CD4-positive, alpha-beta T cell (primary cell): ENCODE measurements at places on chromosomes 12 and 14.

DNA sequence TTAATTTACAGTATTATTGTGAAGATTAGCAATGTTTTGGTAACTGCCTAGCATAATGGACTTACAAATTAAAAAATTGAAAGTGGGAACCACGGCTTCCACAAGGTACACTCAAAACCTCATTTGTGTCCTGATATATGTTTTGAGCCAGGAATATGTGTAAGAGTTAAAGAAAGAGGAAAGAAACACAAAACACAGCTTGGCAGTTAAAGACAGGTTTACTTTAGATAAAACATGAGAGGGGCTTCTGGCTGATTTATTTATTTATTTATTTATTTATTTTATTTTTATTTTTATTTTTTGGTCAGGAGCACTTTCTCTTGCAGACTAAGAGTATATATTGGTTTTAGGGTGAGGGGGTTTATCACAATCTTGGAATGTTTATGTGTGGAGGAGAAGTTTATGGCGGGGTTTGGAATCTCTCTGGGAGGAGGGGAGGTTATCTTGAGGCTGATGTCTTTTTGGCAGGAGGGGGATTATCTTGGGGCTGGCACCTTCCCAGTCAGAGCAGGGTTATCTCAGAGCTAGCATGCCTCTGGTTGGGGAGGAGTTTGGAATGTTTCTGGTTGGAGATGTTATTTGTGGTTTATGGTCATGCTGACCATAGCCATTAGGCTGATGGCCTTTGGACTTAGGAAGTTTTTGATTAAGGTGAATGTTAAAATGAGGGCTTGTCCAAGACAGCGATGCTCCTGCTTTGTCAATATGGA is 436.7 kb downstream of the DAD1 start:
- no peak for DNase-seq

- peak; percentile 53 for DNase-seq
These were observed 77.8 kb downstream of the VCPKMT start for GRCh38 chr14:50038398-50039119.

- peak; percentile 80 for DNase-seq
These were observed 14.0 kb upstream of the RACGAP1 start for GRCh38 chr12:50039151-50039835.

DNA sequence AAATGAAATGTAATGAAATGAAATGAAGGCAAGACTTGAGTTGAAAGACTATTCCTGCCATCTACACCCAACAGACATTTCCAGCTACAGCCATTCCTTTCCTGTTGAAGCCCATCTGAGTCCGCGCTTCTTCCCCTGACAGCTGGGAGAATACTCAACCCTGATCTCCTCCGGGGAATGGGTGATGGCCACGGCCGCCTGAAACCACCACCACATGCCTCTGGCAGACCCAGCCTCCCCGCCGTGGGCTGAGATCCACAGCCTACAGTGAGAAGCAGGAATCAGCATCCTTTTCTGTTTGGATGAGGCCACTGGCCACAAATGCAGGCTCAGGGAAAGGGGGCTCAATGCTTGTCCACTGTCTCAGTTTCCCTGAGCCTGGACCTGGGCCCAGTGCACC is 130.3 kb downstream of the NCOR2 start:
- no peak for DNase-seq

- no peak for DNase-seq
These were observed 47.3 kb upstream of the PAWR start for GRCh38 chr12:79737875-79738718.

DNA sequence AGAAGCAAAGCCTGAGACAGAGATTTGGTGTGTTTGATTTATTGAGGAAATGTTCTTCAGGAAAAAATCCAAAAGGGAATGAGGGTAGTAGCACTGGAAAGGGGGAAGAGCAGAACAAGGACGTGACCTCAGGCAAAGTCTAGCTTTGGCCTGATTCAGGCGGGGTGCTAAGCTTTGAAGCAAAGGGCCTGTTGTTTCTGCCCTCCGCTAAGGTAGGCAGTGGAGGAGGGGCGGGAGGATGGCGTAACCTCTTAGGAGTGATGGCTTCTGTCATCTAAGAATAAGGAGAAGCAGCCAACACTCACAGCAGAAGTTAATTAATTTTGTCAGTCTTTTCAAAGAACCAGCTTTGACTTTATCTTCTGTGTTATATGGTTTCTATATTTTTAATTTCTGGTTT is 20.4 kb downstream of the ABHD12B start:
- no peak for DNase-seq

- no peak for DNase-seq
These were observed 142.1 kb downstream of the MED13L start for GRCh38 chr12:116135209-116135930.

DNA sequence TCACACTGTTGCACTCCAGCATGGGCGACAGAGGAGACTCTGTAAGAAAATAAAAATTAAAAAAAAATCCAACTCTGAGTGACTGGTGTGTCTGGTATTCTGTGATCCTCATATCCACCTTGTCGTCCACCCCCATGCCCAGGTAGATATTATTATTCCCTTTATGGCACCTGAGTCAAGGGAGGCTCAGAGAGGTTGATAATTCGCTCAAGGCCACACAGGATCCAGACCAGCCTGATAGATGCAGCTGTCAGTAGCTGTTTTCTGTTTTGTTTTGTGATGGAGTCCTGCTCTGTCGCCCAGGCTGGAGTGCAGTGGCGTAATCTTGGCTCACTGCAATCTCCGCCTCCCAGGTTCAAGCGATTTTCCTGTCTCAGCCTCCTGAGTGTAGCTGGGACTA is 14.8 kb upstream of the FAM222A start:
- DNase-seq: no peak

- no peak for DNase-seq
These were observed 60.0 kb downstream of the TTC6 start for GRCh38 chr14:37655418-37655817.

GRCh38 chr12:51589060-51589459 is 2.0 kb upstream of the SCN8A start:
- no peak for DNase-seq

- DNase-seq: no peak
These were observed 1124.6 kb downstream of the TMEM121 start for GRCh38 chr14:106651016-106651415.

GRCh38 chr12:3863756-3864155 is 9.4 kb downstream of the PARP11 start:
- no peak for DNase-seq

- DNase-seq: peak; percentile 65
These were observed 501 bp downstream of the RIMKLB start for GRCh38 chr12:8698132-8698851.

GRCh38 chr12:102873077-102873476 is 44.0 kb downstream of the PAH start:
- no peak for DNase-seq

DNA sequence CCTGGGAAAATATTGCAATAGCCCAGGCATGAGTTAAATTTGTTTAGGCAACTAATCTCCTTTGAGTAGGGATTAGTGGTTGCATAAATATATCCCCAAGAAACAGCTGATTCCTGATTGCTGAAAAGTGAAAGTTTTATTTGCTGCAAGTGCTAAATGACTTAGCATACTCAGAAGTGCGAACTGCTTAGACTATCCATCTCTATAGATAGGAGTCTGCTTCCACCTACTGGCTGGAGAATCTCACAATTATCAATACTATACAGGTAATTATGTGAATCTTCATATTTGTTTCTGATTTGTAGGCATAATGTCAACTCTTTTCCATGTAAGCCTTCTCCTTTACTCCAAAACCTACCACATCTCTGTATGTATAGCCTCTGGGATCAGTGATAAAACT is 12.0 kb upstream of the SLCO1B3 start:
- DNase-seq: no peak

DNA sequence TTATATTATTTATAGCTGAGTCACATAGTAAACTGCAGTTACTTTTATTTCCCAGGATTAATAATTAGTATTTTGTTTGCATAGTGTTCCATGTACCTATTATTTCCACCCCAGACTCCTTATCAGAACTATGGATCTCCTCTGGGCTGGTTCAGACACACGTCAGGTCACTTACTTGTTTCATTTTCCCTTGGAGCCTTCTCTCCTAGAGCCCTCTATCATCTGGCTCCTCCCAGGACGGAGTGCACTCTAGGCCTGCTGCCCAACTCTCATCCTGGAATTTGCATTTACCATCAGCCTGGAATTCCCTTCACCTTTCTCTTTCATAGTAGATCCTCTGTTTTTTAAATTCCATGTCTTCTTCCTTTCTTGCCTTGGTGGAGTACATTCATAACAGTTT is 28.5 kb upstream of the GALNT16 start:
- DNase-seq: no peak

GRCh38 chr14:104301731-104302460 is 163.5 kb downstream of the KIF26A start:
- DNase-seq: no peak

DNA sequence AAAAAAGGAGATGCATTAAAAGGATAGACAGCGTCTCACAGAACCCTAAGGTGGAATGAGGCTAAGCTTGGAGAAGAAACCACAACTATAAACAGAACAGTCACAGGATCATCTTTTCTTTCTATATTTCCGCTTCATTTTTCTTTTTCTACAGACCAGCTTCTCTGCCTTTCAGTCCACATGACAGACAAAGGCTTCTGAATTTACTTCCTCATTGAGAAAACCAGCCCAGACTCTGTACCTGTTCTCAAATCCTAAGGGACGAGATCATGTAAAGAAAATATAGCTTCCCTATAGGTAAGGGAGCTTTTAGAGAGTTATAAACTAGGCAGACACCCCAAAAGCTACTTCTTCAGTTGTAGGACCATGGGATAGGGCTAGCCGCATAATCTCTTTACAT is 17.4 kb downstream of the SGPP1 start:
- no peak for DNase-seq

DNA sequence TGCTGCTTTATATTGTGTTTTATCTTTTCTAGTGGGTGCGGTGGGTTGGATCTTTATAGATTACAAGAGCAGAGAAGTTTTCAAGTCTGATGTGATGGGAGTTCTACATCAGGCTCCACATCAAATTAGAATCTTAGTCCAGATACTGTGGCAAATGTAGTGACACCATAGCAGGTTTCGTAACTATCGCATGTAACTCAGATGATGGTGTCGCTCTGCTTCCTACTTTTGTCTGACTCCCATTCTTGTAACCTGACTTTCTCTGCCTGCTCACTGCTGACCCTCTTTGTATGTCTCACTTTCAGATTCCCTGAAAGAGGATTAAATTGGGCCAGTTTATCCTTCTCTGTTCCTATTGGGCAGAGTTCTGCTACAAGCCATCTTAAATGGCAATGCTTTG is 22.8 kb upstream of the FBXO34 start:
- no peak for DNase-seq

DNA sequence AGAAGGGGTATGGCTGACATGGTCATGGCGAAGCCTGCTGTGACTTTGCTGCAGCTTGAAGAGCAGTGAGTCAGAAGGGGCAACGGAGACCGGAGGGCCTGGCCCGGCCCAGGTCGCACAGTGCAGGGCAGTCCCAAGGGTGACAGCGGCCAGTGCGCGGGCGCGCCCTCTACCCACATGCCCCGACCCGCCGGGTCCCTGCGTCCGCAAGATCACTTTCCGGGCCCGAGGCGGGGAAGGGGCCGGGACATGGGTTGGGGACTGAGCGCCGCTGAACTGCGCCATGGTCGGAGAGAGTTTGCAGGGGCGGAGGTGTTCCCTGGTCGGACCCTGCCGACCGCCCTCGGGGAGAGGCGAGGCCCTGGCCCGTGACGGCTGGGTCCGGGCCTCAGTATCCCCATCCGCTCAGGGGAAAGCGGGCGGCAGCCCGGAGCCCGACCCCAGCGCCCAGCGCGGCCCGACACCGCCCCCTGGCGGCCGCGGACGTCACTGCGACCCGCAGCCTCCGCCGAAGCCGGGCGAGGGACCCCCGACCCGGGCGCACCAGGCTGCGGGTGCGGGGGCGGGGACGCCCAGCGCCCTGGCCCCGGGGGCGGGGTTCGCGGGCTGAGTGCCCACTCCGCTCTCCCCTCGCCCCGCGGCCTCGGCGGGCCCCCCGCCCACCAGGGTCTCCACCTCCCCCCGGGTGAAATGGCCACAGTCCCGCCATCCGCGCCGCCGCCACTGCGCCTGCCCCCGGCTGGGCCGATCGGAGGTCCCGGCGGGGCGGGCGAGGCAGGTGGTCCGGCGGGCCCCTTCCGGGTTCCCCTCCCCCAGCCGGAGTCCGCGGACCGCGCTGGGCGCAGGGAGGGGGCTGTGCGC is 7.2 kb upstream of the ANKRD9 start:
- DNase-seq: peak; percentile 72

DNA sequence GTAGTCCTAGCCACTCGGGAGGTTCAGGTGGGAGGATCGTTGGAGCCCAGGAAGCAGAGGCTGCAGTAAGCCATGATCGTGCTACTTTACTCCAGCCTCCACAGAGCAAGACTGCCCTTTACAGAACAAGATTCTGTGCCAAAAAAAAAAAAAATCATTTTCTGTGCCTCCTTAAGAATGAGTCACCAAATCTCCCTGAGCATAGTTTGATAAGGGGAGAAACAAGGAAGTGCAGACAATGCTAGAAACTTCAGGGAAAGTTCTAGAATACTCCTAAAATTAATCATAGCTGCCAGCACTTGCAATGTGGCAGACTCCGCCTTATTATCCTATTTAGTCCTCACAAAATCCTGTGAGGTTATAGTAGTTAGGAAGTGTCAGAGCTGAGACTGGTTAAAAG is 74.5 kb downstream of the KCNK10 start:
- DNase-seq: no peak

GRCh38 chr14:76833011-76833410 is 6.8 kb downstream of the LRRC74A start:
- DNase-seq: no peak

- no peak for DNase-seq
These were observed 198.9 kb downstream of the RBM19 start for GRCh38 chr12:113766879-113767878.

GRCh38 chr12:1995205-1995896 is 8.9 kb downstream of the DCP1B start:
- DNase-seq: no peak

- no peak for DNase-seq
These were observed 85.8 kb downstream of the KIAA0586 start for GRCh38 chr14:58513272-58513671.

DNA sequence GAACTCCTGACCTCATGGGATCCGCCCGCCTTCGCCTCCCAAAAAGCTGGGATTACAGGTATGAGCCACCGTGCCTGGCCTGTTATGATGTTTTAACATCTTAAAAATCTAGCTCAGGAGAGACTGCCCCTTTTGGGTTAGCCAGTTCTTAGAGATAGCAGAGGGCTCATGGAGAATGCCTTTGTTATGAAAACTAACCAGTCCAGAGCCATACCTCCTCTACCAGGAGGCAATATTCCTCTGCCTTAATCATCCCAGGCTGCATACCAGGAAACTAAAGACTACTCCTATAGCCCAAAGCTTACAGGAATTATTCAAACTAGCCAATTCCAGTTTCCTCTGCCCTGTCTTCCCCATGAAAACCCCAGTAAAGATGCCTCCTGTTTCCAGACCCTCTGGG is 96.0 kb upstream of the MDM1 start:
- no peak for DNase-seq
